ENCODE measurements at places on chromosomes 6 and 20.

DNA sequence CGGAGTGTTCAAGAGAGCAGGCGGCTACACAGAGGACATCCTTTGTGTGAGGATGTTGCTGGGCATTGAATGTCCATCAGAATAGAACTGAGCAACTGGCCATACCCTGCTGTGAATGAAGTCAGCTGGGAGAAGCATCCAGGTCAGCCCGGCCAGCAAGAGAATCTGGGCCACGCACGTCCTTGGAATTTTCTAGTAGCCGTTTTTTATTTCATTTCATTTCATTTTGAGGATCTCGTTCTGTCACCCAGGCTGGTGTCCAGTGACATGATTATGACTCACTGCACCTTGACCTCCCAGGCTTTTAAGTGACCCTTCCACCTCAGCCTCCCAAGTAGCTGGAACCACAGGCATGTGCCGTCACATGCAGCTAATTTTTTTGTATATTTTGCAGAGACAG is 97.9 kb downstream of the SSR1 start:
- DNase-seq = no peak

DNA sequence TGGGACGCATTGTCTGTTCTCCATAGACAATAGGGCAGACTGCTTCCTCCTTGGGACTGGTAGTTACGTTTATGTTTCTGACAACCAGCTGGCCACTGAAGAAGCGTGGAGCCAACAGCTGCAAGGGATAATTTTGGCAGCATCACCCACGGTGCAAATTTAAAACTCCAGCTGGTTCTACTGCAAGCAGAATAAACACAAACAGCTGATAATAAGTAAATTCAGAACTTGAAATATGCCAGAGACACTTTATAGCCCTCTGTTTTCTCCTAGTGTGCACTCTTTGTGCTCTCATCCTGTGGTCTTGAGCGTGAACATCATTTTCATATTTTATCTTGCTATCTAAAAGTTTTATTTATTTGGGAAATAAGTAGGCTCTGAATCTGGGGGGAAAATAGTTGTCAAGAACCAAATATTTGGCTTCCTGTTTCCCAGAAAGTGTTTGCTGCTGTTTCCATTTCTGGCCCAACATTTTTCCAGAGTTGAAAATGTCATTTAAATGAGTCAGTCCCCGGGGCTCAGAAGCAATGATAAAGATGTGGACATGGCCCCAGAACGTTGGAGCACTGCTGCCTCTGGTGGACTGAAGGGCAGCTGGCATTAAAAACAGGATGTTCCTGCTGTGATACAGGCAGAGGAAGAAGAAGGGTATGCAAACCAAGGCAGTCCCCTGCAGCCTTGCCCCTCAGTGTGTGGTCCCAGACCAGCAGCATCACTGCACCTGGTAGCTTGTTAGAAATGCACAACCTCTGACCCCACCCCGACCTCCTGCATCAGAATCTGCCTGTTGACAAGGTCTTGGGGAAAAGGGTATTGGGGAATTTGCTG is 12.5 kb upstream of the THBD start:
- DNase-seq = no peak

GRCh38 chr6:28497893-28498292 is 17.7 kb downstream of the GPX6 start:
- DNase-seq = no peak

- DNase-seq = no peak
Observed at GRCh38 chr6:38185752-38186151, 366.2 kb downstream of the ZFAND3 start.

- no peak for DNase-seq
Observed at GRCh38 chr20:63704749-63705117, 3.0 kb downstream of the ARFRP1 start.

DNA sequence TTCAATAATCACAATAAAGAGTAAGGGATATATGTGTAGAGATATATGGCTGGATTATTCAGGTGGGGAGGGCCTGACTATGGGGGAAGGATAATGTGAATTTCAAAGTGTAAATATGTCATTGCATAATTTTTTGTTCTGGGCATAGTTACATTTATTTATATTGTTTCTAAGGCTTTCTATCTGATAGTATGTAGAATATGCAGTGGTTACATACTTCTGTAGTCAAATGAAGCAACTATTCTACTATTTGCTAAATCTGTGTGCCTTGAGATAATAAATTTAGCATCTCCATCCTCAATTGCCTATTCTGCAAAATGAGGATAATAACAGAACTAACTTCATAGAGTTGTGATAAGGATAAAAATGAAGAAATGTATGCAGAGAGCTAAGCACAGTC is 359.2 kb downstream of the CDKAL1 start:
- DNase-seq = no peak

DNA sequence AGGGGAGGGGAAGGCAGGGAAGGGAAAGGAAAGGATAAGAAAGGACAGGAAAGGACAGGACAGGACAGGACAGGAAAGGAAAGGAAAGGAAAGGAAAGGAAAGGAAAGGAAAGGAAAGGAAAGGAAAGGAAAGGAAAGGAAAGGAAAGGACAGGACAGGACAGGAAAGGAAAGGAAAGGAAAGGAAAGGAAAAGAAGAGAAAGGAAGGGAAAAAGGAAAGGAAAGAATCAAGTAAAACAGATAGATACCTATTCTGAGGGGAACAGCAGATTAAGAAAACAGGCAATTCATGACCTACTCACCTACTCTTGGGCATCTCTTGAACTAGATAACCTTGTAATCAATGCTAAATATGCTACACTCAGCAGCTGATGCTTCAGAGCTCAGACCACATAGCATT is 265.4 kb downstream of the SYNE1 start:
- DNase-seq = no peak

- no peak for DNase-seq
Observed at GRCh38 chr20:13200767-13201500, 20.1 kb upstream of the ISM1 start.

- no peak for DNase-seq
Observed at GRCh38 chr6:4554645-4555044, 221.6 kb upstream of the CDYL start.

- no peak for DNase-seq
Observed at GRCh38 chr6:87336367-87336766, 7.3 kb upstream of the GJB7 start.

GRCh38 chr20:1466211-1467081 is at the start of gene NSFL1C:
Gene NSFL1C, minus strand, starts transcription at chr20:1466849. Its CDS starts 25 bp downstream, at chr20:1466824.
- peak; percentile 100 for DNase-seq

- no peak for DNase-seq
Observed at GRCh38 chr20:16587066-16587465, 13.8 kb upstream of the KIF16B start.

DNA sequence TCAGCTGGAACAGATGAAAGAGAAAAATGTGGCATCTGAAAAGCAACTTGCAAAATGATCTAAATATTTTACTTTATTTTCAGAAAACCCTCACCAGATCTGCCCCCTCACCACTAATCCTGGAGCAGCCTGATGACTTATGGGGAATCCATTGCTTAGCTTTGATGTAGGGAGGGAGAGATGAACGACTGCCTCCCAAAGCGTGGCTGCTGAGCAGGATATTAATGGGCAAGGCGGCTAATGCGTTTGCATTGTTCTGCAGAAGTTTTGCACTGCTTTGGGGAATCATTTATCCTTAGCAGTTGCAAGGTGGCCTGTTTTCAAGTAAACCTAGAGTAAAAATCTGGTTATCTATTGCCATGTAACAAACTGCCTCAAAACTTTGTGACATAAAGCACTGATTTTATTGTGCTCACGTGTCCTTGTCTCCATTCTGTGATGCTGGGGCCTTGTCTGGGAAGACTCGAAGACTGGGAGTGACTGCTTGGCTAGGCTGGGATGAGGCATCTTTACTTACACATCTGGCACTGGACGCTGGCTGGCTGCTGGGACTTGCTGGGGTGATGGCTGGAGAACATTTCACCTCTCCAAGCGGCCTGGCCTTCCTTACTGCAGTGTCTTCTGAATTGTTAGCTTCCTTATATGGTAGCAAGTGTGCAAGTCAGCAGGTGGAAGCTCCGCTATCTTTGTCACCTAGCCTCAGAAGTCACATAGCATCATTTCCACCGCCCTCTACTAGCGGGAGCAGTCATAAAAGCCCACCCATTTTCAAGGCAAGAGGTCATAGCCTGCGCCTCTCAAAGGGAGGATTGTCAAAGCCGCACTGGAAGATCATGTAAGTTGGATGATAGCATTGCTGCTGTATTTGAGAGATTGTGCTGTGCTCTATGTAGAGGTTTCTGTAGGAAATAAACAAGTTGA is 313.2 kb downstream of the NRN1 start:
- DNase-seq = no peak

- no peak for DNase-seq
Observed at GRCh38 chr6:7896465-7896987, 14.1 kb downstream of the TXNDC5 start.

DNA sequence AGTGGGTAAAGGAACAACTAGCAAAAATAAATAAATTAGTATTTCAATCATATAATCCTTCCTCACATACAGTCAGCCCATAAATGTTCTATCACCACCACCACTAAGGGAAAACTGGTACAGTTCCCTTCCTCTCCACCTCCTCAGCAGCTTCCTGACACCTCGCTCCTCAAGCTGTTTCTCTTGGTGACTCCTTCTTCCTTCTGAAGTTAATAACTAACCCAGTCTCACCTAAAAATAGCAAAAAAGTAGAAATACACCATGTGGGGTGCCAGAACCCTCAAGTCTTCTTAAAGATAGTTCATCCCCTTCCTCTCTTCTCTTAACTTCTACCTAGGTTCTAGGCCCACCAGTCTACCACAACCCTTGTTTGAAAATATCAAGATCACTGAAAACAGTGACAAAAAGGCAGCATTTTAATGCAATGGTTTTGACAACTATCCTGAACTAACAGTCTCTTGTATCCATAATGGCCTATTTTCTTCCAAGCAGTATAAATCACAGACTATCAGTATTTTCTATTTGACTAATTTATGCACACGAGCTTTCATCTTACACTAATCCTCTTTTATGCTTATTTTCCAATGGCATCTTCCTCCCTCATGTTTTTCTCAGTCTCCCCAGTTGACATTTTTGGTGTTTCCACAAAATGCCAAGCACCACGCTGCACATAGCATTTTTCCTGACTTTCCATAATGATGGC is 85.5 kb downstream of the KHDC1L start:
- DNase-seq = no peak

GRCh38 chr6:140533526-140533925 is 1159.1 kb upstream of the CITED2 start:
- no peak for DNase-seq

DNA sequence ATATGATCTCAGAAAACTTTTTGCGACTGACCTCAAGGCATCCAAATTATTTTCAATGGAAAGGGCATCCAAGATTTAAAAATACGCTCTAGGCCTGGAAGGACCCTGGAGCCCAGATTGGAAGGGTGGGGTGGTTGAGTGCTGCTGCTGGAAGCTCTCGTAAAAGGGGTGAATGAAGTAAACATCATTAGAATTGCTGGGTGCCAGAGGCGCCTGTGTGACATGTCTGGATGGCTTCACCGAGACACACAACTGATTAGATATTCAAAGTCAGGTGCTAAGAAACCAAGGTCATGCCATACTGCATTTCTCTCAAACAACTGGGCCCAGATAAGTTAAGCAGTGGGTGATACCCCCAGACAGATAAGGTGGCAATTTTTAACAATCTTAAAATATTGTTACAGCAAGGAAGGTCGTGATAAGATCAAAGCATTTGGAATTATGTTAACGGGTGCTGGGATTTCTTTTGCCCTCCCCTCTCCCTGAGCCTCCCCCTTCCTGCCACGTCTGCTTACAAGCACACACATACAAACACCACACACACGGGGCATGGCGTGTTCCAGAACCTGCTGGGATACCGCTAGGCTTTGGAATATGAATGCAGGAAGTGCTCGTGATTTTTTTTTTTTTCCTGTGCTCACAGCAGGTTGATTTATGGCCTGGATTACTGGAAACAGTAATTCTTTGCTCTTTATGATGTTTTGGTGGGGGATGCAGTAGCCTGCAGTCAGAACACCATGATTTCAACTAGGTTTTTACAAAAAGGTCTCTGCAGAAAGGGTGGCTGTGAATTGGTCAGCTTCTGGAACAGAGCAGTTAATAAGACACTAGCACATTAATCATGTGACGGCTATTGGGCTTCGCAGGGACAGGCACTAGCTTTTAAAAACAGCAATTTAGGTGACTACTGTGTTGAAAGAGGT is 551.2 kb downstream of the QKI start:
- no peak for DNase-seq

GRCh38 chr20:9889270-9889981 is 50.5 kb upstream of the PAK5 start:
- no peak for DNase-seq

GRCh38 chr6:134593442-134593841 is 275.5 kb upstream of the SGK1 start:
- DNase-seq = no peak

GRCh38 chr20:63457737-63458136 is 14.7 kb downstream of the KCNQ2 start:
- DNase-seq = no peak

GRCh38 chr6:125153391-125154117 is at the start of gene TPD52L1:
Gene TPD52L1, plus strand, starts transcription at chr6:125153773. Its CDS starts 179 bp downstream, at chr6:125153952.
- DNase-seq = peak; percentile 70

GRCh38 chr6:13668291-13668928 is 43.2 kb downstream of the RANBP9 start:
- DNase-seq = no peak

DNA sequence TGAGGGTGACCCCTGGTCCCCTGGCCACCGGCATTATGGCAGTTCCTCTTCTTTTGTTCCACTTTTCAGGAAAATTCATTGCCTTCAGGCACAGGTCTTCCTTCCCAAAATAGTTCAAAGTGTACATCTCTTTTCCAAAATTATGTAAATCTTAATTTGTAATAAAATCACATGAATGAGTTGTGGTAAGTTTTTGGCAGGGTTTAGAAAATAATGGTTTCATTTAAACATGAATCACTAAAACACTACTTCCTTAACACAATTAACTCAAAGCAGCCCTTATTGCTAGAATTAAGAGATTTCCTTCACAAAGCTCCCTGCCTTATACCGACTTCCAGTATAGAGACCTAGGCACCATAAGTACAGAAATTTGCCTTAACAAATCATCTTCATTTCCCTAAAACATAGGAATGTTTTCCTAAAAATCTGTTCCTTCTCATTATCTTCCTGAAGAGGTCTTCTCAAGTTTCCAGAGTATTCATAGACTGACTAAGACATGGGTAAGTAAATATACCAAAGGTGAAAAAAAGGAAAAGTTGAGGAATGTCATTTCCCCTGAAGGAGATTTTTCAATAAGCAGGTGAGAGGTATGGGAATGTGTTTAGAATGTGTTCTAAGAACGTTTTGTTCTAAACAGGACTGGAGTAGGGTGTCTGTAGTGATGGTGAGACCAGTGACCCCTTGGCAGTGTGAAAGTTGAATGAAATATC is 148.2 kb upstream of the CITED2 start:
- DNase-seq = no peak

GRCh38 chr20:32235331-32236047 is 27.8 kb downstream of the POFUT1 start:
- no peak for DNase-seq

- DNase-seq = no peak
Observed at GRCh38 chr6:35141007-35141655, at the start of gene TCP11. Gene TCP11, minus strand, starts transcription at chr6:35141339. Its CDS starts 469 bp downstream, at chr6:35140870.

GRCh38 chr6:40378071-40378724 is 209.0 kb downstream of the LRFN2 start:
- peak; percentile 28 for DNase-seq

DNA sequence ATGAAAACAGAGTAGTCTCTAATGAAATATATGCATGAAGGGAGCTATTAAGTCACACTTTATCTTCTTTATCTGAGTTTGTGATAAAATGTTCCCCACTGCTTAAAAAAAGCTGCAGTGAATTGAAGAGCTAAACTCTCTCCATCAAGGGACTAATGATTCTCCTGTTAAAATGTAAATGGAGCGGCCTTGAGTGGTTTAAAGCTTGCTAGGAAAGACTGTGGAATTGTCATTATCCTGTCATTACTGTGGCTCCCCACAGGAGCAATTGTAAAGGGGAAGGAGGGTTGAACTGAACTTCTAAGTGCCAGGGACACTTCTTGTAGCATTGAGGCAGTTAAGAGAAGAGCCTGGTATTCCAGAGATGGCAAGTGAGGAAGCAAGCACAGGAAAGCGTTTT is 17.3 kb upstream of the CNR1 start:
- DNase-seq = no peak

All from stimulated activated effector memory CD8-positive, alpha-beta T cell treated with anti-CD3 and anti-CD28 coated beads, Interleukin-12 subunit alpha, Interleukin-12 subunit beta, amount 100 ng/mL, for 72 hours (primary cell).